ENCODE measurements at places on chromosomes 1 and 21.

GRCh38 chr1:21435646-21436487 lies 4.1 kb upstream of the NBPF3 start:
- DNase-seq: no peak

DNA sequence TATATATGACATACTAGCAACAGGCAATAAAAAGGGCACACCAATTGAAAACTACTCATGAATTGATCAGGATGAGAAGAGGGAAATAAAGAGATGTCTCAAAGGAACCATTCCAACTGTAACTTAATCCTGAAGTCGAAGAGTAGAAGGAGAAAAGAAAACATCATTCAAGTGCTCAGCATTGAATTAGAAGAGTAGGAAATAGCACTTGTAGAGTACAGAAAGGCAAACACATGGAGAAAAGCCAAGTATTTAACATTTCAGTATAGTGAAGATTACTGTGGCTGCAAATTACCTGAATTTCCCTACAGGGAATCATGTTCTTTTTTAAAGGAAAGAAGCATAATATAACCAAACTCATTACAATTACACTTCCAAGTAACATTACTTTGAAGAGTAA lies 205.0 kb downstream of the KCTD3 start:
- no peak for DNase-seq

DNA sequence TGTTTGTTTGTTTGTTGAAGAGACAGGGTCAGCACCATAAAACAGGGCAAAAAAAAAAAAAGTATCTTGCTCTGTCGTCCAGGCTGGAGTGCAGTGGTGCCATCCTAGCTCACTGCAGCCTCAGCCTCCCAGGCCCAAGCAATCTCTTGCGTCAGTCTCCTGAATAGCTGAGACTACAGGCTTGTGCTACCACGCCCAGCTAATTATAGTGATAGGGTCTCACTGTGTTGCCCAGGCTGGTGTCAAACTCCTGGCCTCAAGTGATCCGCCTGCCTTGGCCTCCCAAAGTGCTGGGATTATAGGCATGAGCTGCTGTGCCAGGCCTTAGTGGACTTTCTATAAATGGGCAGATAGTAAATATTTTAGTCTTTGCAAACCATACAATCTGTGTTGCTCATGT lies 19.2 kb downstream of the DDI2 start:
- no peak for DNase-seq

GRCh38 chr1:240282061-240282830 lies 190.6 kb downstream of the FMN2 start:
- DNase-seq: peak; percentile 44

DNA sequence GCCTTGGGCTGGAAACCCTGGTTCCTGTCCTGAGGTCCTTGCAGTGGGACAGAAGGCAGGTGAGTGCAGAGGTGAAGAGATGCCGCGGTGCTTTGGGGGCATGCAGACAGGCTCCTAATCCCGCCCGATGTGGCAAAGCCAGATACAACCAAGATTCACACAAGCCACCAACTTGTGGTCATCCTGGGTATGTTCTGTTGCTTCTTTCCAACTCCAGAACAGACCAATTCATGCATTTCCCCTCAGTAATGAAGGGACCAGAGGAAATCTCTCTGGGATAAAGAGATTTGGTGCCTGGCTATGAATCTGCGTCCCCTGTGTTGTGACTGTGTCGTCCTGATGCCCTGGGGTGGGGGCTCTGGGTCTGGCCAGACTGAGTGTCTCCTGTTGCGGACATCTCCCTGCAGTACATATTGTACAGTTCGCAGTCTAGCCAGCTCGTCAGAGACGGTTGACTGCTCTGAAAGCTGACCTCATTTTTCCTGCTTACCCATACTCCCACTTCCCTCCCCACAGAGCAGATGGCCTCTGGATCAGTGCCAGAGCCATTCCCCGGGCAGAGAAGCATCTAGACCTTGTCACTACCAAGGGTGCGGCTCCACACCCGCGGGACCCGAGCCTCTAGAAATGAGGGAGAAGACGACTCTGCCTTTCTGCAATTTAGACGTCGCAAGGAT lies 216.3 kb downstream of the KIF26B start:
- no peak for DNase-seq

DNA sequence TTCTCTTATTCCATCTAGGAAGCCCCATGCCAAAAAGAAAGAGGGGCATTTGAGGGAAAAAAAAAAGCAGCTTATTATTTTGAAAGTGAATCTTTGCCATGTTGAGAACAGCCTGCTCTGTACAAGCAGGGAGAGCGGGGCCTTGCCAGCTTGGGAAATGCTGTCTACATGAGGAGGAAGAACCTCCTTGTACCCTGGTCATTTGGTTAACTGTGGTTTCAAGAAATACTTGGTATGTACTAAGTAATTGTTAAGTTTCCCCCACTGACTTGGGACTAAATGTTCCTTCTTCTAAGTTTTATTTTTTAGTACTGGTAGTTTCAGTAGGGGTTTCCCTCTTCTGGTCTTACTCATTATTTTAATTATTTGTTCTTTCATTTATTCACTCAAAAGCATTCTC lies 144.1 kb upstream of the HOOK1 start:
- DNase-seq: no peak

DNA sequence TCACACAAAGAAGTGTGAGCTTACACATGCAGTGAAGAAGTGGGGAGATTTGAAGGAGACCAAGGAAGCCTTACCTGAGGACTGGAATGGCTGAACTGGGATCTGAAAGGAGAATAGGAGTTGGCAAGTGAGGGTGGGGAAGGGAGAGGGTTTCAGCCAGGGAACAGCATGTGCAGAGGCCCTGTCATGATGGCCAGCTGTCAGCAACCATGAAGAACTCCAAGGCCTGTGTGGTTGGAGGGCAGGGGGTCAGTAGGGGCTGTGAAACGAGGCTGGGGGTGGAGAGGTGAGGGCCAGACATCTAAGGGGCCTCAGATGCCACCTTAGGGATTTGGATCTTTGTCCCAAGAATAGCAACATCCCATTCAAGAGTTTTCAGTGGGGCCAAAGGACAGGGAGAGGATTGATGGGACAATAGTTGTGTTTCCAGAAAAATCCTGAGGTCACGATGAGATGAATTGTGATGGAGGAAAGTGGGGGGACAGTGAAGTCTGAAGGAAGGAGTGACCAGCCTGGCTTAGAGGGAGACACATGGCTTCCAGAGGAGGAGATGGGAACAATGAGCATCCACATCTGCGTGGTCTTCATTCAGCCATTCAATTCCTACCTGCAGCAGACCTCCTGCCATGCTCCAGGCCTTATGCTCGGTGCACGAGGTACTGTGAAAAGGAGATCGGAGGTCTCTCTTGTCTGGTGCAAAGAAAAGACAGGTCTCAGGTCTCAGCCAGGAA lies 187.6 kb downstream of the MATN1 start:
- no peak for DNase-seq

All from fibroblast of skin of left biceps (primary cell).